Suppressor macrophage (primary cell): ENCODE measurements at places on chromosomes 16 and 17.

- DNase-seq: no peak
Observed at GRCh38 chr16:84404324-84404723, 36.0 kb downstream of the ATP2C2 start.

- no peak for DNase-seq
Observed at GRCh38 chr16:87806261-87806640, 40.5 kb upstream of the KLHDC4 start.

DNA sequence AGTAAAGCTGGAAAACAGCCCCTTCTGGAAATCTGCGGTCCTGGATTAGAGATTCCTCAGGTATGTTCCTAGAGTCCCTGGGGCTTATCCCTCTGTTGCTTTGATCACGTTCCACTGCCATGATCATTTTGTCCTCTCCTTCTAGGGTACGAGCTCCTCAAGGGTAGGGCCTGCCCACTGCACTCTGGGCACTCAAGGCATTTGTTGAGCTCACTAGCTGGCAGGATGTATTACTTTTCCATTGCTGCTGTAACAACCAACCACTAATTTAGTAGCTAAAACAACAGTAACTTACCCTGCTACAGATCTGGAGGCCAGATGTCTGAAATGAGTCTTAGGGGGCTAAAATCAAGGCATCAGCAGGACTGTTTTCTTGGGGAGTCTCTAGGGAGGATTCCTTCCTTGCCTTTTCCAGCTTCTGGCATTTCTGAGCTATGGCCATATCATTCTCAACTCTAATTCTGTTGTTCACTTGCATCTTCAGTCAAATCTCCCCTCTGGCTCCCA lies 65.7 kb downstream of the ARSG start:
- no peak for DNase-seq

GRCh38 chr17:43648916-43649315 lies 12.8 kb downstream of the MEOX1 start:
- no peak for DNase-seq

GRCh38 chr17:49496183-49496866 lies 1.2 kb downstream of the NGFR start:
- peak; percentile 87 for DNase-seq

DNA sequence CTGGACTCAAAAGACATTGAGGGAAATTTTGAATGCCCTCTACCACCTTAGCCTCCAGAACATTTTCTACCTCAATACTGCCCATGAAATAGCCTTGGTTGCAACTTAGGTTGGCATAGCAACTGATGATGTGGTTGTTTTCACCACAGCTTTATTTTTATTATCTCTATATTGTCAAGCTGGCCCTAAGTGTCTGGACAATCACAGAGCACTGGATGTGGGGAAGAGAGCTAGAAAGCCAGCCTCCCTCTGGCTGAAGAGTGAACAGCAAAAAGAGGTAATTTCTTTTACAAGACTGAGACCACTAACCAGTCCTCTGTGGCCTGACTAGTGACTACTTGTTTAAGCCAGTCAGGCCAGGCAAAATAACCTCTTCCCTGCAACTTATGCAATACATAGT lies 159.6 kb downstream of the HS3ST2 start:
- DNase-seq: no peak

GRCh38 chr16:1525871-1526607 lies 7.4 kb upstream of the TMEM204 start:
- DNase-seq: no peak

GRCh38 chr17:17789828-17790636 lies 46.8 kb downstream of the SREBF1 start:
- no peak for DNase-seq

DNA sequence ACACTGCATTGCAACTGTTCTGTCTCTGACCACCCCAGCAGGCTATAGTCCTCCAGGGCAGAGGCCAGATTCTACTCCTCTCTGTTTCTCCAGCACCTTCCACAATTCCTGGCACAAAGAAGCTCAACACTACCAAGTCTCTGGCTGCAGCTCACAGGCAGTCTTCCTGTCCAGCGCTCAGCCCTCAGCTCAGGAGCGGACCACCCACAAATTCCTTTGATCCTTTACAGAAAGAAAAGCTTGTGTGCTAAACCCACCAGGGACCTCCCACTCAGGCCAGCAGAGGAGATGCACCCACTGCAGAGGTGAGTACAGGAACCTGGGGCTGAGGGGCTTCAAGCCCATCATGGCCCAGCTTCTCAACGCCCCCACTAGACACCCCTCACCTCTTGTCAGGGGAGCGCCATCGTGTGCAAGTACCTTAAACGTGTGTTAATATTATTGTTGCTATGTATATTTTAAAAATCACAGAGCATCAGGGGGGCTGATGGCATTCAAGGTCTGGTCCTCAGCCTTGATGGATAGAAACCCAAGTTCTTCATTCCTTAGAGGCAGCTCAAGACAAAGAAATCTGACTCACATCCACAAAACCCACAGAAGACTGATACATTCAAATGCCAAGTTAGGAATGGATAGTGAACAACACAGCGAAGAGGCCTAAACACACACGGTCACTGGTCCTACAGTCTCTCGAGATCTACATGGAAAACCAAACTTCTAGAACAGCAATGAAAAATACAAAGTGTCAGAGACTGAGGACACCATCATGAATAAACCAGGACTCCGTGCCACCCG lies 8.4 kb downstream of the HSDL1 start:
- no peak for DNase-seq

GRCh38 chr17:8275421-8276290 lies 12.8 kb upstream of the RANGRF start:
- no peak for DNase-seq

DNA sequence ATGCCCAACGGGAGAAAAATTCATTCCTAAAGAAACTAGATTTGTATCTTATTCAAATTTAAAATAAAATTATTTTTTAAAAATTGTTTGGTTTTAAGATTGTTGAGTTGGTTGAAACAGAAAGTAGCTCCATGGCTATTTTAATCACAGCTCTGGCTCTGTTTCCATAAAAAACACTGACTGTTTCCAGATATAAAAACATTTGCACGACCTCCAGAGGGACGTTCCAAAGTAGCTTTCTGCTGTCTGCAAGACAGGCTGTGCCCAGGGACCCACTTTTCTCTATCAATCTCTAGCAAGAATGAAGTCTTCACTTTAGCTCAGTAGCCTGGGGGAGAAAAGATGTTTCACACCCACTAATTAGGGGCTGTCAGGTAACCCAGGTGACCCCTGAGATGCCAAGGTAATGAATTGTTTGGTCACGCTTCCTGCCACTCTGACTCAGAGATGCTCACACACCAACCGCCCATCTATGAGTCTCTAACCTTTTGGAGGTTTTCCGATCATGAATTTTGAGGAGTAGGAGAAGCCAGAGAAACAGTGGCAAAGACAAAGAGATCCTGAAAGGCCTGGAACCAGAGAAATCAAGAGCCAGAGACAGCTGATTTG lies 220.1 kb upstream of the SOX9 start:
- no peak for DNase-seq

GRCh38 chr17:51846566-51846965 lies 311.9 kb downstream of the CA10 start:
- DNase-seq: no peak

DNA sequence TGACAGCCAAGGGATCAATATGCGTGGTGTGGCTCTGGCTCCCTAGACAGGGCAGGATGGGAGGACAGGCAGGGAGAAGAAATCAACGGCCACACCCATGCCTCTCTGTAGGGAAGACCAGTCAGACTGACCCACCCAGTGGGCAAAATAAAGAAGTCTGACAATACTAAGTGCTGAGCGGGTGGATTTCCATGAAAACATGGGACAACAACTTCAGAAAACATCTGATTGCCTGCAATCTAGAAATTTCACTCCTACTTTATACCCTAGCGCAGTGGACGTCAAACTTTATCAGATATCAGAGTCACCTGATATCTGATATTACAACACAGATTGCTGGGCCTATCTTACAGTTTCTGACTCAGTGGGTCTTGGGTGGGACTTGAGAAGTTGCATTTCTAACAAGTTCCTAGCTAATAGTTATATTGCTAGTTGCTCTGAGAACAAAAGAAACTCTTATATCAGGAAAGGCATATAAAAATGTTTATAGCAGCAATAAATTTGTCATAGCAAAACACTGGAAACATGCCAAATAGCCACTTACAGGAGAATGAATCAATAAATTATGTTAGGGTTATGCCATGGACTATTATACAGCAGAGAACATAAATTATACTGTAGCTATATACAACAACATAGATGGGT lies 38.4 kb downstream of the C17orf67 start:
- no peak for DNase-seq

- no peak for DNase-seq
Observed at GRCh38 chr17:59828478-59828760, 64.3 kb downstream of the TUBD1 start.

DNA sequence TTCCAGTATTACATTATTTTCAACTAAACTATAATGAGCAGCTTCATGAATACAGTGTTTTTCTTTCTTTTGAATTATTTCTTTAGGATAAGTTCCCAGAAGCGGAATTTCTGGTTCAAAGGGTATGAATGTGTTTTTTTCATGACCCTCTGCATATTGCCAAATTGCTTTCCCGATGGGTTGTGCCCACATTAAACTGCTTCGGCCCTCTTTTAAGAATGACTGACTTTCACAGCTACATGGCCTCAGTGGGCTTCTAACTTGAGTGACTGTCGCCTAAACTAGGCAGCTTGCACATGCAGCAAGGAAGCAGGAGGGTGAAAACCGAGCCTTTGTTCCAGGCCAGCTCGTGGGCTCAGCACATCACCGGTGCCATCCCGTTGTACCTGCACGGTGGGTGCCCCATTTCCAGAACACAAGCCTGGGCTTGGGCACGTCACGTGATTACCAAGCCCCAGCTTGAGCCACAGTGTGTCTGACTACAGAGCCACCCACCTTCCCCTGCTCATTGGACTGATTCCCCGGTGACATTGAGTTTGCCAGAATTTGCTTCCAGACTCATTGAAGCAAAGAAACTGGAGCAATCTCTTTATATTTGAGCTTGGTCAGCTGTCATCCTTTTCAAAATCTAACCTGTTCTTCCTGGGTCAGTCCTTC lies 112.8 kb downstream of the CLEC16A start:
- no peak for DNase-seq

DNA sequence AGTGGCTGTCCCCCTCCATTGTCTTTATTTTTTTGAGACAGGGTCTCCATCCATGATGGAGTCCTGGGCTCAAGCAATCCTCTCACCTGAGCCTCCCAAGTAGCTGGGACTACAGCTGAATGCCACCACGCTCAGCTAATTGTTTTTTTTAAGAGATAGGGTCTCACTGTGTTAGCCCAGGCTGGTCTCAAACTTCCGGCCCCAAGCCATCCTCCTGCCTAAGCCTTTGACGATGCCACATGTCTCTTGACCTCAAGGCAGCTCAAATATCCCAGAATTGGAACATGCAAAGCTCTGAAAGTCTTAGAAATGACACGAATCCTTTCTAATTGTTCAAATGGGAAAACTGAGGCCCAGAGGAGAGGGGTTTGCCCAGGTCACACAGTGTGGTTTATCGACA lies 75.4 kb upstream of the ZNF423 start:
- no peak for DNase-seq

DNA sequence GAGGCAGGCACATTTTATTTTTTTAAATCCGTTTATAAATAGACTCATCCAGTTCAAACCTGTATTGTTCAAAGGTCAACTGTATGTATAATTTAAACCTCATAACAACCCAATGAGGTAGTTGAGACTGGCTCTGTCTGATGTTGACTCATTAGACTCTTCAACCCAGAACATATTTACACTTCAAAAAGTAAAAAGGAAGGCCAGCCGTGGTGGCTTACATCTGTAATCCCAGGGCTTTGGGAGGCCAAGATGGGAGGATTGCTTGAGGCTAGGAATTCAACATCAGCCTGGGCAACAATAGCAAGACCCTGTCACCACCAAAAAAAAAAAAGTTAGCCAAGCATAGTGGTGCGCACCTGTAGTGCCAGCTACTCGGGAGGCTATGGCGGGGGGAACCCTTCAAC lies 32.5 kb upstream of the DHRS7B start:
- no peak for DNase-seq

DNA sequence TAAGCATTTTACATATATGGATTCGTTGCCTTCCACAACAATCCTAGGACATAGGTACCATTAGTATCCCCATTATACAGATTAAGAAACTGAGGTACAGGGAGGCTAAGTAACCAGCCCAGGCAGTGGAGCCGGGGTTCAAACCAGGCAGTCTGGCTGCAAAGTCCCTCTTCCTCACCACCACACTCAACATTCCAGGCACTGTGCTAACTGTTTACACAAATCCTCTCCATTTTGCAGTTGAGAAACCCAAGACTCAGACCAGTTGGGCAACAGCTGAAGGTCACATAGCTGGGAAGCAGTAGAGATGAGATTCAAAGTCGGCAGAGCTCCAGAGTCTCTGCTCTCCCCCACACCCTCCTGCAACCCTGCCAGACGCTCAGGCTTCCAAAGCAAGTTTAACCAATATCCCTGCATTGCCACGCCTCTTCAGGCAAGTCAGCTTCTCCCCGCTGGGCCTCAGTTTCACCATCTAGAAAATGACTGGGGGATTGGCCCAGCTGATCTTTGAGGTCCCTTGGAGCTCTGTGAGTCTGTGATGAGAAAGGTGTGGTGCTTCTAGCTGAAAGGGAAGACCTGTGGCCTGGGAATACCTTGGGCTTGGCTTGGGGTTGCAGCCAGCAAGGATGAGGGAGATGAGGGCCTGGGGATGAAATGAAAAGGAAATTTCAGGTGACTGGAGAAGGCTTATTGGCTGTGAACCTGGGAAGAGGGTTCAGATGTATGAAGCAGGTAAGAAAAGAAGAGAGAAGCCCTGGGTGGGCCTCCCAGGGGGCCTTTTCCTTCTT lies 14.0 kb downstream of the CCR7 start:
- DNase-seq: no peak

DNA sequence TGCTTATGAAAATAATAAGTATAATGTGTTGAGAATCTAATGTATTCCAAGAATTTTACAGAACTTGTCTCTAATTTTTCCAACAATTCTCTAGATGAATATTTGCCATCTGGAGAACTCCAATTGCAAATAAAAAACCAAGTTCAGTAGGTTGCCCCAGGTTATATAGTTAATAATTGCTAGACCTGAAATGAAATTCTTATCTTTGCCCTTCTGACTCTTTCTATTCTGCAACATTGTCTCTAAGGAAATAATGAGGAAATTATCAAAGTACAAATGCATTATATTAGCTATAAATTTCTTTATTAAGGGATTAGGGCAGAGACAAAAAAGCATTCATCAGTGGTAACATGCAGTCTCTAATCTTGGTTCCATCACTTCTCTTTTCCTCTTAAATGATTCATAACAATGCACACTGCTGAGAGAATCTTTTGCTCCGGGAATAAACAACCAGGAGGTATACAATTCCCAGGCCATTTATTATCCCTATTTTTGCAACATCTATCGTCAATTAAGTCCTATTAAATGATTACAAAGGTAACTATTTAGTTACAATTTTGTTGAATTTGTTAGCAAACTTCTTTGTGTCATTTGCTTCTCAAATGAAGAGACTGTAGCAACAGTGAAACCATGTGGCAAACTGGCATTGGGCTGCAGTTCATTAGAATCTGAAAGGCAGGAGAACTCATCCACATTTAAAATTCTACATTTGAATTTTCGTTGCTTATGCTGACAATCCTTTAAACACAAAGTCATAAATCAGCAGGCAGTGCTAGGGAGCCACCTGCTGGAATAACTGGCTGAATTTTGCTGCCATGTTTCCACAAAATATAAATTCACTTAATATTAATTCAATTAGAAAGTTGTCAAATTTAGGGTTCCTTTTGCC lies 349.6 kb downstream of the KIF2B start:
- DNase-seq: no peak
